Body of pancreas (tissue), 4 donors: ENCODE measurements at places on chromosomes 16 and 17.

DNA sequence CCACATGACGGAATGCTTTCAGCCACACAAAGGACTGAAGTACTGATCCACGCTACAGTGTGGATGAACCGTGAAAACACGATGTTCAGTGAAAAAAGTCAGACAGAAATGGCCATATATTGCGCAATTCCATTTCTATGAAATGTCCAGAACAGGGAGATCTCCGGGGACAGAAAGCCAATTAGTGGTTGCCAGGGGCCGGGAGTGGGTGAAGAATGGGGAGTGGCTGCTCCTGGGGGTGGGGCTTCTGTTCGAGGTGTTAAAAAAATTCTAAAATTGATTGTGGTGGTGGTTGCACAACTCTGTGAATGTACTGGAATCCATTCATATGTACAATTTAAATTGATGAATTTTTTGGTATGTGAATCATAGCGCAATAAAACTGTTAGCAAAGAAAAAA is 154.8 kb upstream of the HSBP1 start:
- no peak for DNase-seq

DNA sequence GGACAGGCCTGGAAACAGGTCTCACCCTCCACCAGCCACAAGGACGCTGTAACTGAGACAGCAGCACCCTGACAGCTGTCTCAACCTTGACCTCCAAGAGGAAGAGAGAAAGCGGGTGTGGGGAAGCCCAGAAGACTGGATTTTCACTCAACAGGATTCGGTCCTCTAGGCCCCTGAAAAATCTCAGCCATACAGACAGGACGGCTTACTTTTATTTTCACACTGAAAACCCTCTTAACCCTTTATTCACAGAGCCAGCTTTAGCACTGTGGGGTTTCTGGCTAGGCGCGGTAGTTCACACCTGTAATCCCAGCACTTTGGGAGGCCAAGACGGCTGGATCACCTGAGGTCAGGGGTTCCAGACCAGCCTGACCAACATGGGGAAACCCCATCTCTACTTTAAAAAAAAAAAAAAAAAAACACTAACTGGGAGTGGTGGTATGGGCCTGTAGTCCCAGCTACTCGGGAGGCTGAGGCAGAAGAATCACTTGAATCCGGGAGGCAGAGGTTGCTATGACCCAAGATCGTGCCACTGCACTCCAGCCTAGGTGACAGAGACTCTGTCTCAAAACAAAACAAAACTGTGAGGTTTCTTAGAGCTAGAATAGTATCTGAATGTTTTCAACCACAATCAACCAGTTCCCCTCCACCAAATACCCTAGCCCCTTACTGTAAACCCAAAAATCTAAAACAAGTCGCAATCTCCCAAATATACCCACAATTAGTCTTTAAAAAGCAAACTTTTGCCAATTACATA is 5.3 kb downstream of the ANKRD11 start:
- DNase-seq: no peak

DNA sequence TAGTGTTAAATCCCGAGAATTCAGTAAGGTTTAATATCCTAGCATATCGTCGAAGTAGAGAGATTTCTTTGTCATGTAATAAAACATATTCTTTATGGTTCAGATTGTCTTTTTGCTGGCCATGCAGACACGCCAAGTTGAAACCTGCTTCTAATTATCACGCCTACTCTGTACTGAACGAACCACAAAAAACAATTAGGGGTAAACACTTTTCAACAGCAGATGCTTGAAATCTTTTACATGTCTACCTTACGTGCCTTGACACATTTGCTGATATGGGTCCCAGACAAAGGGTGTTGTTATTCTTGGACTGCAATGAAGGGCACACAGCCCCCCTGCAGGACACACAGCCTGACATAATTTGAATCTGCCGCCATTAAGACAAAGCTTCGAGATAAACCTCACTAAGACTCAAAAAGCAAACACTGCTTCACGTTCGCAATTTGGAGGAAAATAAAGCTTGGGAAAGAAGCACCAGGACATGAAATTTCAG is 13.3 kb downstream of the WIPI1 start:
- DNase-seq: no peak

DNA sequence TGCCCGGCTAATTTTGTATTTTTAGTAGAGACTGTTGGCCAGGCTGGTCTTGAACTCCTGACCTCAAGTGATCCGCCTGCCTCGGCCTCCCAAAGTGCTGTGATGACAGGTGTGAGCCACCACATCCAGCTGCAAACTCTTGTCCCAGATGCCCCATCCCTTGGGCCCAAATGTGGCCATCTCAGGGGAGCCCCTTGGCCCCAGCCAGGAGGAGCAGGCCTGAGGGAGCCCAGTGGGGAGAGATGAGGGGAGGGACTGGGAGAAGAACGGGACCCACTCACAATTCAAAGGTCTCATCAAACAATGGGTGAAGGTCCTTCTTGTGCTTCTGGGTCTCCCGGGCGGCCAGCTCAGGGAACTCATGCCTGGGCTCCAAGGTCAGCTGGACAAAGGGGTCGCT is 14.5 kb downstream of the UNC13D start:
- DNase-seq: no peak

GRCh38 chr16:18945233-18945632 is 19.0 kb upstream of the SMG1 start:
- DNase-seq: no peak

DNA sequence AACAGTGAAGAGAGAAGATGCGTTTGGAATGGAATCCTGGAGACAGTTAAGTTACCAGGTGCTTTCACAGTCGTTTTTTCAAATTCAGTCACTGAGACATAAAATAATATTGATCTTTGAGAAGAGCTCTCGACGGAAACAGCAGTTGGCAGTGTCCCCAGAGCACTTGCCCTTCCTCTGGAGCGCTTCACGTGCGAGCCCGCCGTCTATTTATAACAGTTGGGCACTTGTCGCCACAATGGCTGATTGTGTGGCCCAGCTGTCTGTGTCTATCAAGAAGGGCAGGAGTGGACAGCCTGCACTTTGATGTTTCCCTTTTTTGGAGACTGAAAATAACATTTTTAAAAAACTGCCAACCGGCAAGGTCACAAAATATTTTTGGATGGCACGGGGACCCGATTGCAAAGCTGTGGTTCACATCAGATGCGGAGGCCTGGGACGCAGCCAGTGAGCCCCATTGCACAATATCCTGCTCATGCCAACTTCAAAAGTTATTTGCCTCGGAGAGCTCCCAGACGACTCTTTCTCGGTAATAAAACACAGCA is 62.9 kb downstream of the ADCY9 start:
- peak; percentile 79 for DNase-seq

- no peak for DNase-seq
These were observed 65.2 kb downstream of the SHCBP1 start for GRCh38 chr16:46555951-46556350.

DNA sequence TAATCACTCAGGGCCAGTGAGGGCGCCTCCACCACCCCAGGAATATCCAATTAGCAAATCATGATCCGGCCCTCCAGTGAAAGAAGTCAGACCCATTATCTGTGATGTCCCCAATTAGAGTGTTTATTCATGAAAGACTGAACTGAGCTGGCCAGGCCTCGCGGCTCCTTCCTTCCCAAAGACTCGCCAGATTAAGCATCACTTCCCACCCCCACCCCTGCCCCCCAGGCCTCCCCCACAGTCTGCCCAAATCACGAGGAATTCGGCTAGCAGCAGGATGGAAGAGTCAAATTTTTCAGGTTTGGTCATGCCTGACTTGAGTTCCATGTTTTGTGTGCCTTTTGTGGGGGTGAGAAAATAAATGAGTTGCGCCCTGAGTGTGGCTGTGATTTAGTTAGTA is 298.4 kb upstream of the SALL1 start:
- DNase-seq: no peak

- DNase-seq: no peak
These were observed 73.0 kb downstream of the PITPNC1 start for GRCh38 chr17:67449845-67450755.

GRCh38 chr17:79152110-79152509 is 77.5 kb downstream of the ENGASE start:
- no peak for DNase-seq

- DNase-seq: no peak
These were observed 191.1 kb upstream of the IRX3 start for GRCh38 chr16:54477714-54478113.

DNA sequence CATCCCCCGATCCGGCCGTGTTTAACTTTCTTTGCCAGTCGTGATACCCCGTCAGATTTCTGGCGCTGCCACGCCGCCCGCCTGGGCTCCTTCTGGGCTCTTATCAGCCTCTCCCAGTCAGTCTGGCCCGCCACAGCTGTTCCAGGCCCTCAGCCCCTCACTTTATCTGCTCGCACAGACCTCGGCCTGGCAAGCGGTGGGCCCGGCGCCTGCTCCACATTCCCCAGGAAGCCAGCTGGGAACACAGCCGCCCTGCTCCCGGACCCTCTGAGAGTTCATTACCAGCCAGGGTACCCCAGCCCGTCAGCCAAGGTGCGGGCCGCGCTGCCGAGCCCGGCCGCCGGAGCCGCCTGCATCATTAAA is 157.5 kb downstream of the ZNF423 start:
- no peak for DNase-seq

GRCh38 chr16:87652386-87652785 is 50.1 kb downstream of the JPH3 start:
- no peak for DNase-seq

GRCh38 chr16:22898874-22899348 is 84.9 kb downstream of the HS3ST2 start:
- peak; percentile 77 for DNase-seq

GRCh38 chr17:79573196-79573896 is 37.5 kb downstream of the RBFOX3 start:
- DNase-seq: no peak

DNA sequence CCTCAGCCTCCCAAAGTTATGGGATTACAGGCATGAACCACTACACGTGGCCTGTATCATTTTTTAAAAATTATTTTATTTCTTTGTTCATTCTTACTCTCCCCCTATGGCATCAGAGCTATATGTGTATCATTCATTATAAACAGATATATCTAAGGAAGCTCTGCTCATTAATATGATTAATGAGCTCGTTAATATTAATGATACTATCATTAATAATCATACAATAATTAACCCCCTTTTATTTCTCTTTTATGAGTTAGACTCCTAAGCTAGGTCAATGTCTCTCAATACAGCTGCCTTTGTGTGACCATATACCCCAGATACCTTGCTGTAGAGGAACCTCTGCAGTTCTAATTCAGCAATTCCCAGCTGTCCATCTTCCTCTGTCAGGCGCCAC is 4.5 kb upstream of the RSKR start:
- no peak for DNase-seq

DNA sequence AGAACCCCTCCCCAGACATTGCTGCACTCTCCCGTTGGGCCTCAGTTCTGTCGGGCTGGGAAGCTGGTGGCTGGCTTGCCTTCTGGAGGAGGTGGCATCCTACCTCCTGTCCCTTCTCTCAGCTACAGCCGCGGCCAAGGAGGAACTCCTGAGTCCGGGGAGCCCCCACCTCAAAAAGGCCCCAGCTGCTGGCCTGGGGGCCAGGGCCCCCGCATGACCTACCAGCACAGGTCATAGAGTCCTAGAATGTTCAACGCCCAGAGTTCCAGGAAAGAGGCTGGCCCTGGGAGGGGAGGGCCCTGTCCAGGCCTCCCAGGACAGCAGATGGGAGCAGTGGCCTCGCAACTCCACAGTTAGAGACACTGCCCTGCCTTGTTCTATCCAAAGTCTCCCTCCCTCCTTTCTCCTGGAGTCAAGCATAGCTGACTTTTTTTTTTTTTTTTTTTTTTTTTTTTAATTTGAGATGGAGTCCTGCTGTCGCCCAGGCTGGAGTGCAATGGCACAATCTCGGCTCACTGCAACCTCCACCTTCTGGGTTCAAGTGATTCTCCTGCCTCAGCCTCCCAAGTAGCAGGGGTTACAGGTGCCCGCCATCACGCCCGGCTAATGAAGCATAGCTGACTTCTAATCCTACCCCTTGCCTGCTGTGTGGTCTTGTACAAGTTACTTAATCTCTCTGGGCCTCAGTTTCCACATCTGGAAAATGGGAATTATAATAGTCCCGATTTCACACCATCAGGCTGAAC is 7.1 kb downstream of the CARHSP1 start:
- DNase-seq: no peak

DNA sequence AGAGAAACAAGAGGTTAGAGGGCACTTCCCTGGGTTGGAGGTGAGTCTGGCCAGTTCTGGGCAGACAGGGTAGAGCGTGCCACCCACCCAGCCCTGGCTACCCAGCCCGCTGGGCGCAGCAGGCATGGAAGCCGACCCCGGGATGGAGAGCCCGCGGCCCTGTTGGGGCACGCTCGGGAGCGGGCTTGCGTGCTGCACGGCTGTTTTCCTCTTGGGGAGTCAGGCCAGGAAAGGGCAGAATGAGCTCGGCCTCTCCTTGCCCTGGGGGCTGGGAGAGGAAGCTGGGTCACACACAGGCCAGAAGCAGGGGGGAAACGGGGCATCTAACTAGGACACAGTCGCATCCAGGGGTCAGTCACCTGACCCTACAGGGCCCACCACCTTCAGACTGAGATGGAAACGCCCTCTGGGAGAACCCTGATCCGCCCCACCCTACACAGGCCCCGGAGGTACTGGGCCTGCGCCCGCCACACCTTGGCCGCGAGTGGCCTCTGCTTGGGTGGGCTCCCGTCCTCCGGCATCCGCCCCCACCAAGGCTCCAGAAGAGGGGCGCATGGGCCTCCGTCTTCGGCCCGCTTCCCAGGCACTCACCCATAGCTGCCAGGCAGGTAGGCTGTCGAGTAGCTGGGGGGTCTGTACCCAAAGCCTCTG is 1.2 kb downstream of the SOX15 start:
- no peak for DNase-seq

DNA sequence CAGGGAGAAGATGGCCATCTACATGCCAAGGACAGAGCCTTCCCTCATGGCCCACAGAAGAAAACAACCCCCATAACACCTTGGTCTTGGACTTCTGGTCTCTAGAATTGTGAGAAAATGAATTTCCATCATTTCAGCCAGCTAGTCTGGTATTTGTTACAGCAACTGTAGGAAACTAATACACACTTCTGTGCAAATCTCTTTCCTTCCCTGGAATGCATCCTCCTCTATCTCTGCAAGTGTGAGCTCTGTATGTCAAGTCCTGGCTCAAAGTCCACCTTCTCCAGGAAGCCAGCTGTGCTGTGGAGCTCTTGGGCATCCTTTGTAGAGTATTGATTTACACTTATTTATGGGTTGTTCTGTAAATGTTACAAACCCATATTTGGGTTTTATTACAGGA is 89.7 kb downstream of the SDK2 start:
- no peak for DNase-seq

- no peak for DNase-seq
These were observed 32.4 kb downstream of the SNX11 start for GRCh38 chr17:48139944-48140343.

DNA sequence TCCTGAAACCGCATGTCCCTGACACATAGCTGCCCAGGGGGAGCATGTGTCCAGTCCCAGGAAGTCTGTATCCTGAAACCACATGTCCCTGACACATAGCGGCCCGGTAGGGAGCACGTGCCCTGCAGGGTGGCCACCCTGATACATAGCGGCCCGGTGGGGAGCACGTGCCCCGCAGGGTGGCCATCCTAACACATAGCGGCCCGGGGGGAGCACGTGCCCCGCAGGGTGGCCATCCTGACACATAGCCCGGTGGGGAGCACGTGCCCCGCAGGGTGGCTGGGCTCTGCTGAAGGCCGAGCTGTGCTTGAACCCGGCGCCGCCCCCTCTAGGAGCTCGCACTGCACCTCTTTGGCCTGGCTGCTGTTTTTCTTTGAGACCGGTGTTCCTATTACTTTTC is 18.7 kb upstream of the RPL13 start:
- no peak for DNase-seq

GRCh38 chr17:4206962-4207361 is 56.8 kb downstream of the ANKFY1 start:
- DNase-seq: no peak

- DNase-seq: peak; percentile 77
These were observed 21.8 kb downstream of the ACSM1 start for GRCh38 chr16:20675488-20676267.
